ENCODE measurements at places on chromosomes 16 and 17.

DNA sequence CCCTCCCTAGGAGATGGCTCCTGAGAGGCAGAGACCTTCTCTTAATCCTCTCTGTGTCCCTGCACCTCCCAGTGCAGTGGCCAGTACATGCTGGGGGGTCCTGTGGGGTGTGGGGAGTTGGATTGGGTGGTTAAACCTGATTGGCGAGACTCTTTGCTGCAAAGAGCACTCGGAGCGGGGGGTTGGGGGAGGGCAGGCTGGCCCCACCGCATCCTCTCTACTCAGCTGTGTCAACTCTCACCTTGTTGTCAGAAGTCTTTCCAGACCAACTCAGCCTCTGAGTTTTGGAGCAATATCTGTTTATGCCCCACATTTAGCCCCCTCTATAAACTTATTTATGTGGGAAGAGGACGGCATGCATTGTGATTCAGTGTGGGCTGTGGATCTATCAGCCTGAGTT lies 40.0 kb downstream of the SMARCE1 start:
- no peak for DNase-seq

- no peak for DNase-seq
Measured at GRCh38 chr17:81052199-81052997, 17.4 kb downstream of the BAIAP2 start.

GRCh38 chr17:78477913-78478756 lies 99.1 kb downstream of the DNAH17 start:
- DNase-seq: no peak

GRCh38 chr16:25709213-25709612 lies 17.5 kb downstream of the HS3ST4 start:
- no peak for DNase-seq

All from erythroblast (primary cell).